Activated CD4-positive, alpha-beta T cell treated with anti-CD3 and anti-CD28 coated beads for 48 hours (primary cell): ENCODE measurements at places on chromosomes 5 and 9.

DNA sequence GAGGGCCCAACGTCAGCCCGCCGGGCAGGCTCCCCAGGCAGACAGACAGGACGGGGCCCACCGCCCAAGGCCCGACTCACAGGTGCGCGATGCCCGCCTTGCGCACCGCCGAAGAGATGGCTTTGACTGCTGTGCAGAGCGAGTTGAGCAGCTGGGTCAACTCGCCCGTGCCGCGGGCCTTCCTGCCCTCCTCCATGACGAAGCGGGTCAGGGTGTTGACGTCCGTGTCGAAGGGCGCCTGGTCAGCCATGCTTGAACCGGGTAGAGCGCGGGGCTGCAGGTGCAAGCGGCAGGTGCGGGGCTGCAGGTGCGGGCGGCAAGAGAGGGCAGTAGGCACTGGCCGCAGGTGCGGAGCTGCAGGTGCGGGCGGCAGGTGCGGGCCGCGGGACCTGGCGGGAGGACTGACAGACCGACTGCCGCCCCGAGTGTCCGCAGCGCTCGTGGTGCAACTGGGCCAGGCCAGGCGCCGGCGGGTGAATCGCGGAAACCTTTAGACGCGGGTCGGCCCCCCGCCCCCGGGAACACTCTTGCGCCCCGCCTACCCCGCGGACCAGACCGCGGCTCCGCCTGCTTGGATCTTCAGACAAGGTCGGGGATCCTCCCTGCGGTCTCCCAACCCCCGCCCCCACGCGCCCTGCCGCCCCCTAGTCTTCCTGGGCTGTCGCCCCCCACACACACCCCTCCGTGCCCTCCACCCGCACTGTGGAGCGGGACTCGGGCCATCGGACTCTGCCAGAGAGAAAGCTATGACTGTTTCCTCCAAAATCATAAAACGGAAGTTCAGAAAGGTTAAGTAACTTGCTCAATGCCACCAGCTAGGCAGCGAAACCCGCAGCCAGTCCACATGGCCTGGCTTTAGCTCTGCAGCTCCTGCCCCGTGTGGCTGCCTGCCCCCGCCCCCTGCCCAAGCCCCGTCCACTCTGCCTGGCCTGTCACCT is at the start of gene FBP1:
Gene FBP1 (minus strand): TSS at position 458 of the 938 bp plus-strand sequence. CDS start 208 bp downstream, at position 250.
- DNase-seq: peak; percentile 42

GRCh38 chr9:123338710-123339665 is 17.0 kb upstream of the CRB2 start:
- peak; percentile 86 for DNase-seq

DNA sequence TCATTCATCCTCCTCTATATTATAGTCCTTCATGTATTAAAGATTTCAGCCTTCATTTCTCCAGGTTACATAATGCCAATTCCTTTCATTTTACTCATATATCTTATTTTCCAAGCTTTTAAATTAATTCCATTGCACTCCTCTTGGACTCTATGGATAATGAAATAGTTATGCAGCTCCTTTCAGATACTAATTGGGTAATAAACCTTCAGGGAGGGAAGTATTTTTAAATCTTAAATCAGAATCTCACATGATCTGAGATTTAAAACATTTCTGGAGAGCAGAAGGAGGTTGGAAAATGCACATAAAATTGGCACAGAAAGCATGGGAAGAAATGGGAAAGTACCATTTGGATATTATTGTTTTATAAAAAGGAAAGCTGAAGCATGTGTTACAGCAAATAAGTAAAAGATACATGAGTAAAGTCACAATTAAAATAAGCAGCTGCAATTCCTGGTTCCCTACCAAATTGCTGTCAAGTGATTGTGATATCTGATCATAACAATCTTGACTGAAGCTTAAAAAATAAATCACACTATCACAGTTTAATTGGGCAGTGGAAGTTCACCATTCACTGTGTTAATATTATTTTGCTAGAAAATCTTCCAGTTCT is 257.9 kb upstream of the NREP start:
- no peak for DNase-seq

DNA sequence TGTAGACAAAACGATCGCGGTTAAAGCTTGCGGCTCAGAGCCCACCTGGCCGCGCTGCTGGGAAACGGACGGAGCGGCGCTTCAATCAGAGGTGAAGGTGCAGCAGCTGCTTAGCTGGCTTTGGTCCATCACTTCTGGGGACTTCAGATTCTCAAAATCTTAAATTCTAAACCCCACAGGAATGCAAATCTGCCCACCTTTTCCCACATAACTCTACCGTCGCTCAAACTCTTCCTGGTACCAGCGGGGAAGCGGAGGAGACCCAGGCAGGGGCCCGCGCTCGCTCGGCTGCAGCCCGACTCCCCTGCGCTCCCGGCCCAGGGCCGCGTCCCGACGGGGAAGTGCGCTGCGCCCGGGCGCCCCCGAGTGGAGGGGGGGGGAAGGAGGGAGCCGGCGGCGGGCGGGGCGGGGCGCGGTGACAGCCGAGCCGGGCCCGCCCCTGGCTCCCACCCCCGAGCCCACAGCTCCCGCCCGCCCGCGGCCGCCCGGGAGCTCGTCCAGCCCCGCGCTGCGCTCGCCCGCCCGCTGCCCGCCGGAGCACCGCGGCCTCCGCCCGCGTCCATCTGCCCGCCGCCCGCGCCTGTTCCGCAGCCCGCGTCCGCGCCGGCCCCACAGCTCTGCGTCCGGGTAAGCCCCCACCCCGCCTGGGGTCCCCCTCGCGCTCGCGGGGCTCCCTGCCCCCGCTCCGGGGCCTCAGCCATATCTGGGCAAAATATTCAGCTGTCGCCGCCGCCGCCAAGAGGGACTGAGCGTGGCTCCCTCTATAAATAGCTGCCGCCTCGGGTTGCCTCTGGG is at the start of gene TMOD1:
Gene TMOD1 (plus strand): TSS at position 490 of the 795 bp plus-strand sequence. CDS start 22,523 bp downstream, outside the sequence.
- peak; percentile 56 for DNase-seq

DNA sequence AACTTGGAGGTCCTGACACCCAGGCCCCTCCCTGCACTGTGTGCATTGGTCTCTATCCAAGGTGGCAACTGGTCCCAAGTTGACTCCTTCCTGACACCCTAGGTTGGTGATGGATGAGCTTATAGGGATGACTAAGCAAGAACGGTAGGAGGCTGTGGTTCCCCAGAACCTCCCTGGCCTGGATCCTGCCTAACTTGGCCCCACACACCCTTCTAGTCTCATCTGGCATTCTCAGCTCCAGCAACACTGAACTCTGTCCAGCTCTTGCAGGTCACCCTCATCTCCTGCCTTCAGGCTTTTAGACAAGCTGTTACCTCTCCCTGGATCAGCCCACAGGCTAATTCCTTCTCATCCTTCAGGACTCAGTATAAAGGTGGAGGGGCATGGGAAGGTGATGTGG is 16.5 kb downstream of the AQP3 start:
- no peak for DNase-seq

GRCh38 chr5:10499776-10500175 is 58.1 kb downstream of the ROPN1L start:
- DNase-seq: no peak

DNA sequence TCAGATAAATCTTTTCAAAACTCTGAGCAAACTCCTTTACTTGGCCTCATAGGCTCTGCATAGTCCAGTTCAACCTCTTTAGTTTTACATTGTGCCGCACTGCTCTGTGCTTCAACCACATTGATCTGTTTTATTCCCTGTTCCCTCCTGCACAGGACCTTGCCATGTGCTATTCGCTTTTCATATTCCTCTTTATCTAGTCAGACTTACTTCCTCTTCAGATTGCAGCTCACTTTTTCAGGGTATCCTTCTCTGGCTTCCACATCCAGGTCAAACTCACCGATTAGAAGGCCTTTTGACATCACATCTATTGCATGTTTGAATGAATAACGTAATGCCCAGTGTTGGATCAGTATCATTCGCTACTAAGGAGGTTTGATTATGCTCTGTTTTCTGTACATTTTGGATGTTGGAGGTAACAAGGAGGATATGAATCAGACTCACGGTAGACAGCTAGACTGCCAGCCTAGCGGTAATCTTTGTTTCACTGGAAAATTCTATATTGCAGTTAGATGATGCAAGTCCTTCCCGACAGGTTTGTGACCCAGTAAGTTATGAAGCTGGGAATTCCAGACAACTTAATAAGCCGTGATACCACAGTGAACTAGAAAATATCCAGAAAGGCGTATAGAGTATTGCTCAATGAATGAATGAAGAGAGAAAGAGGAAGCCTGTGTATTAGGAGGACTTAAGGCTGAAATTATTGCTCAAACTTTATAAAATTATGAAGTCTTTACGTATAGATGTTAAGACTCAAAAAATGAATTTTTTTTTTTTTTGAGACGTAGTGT is 65.7 kb downstream of the IQGAP2 start:
- DNase-seq: no peak

DNA sequence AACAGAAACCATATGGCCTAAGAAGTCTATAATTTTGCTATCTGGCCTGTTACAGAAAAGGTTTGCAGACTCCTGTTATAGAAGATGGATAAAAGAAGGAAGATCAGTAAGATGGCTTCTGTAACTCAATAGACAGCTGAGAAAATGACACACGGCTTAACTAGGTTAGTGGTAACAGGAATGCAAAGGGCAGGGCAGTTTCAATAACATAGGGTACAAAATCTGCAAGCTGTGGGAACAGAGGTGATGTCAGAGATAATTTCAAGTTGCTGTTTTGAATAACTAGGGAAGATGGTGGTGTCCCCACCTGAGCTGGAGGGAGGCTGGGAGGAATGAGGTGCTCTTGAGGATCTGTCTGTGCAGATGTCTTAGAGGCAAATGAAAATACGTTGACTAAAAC is 106.5 kb downstream of the GLIS3 start:
- DNase-seq: no peak

- no peak for DNase-seq
Observed at GRCh38 chr9:84796404-84796803, 126.9 kb downstream of the NTRK2 start.

DNA sequence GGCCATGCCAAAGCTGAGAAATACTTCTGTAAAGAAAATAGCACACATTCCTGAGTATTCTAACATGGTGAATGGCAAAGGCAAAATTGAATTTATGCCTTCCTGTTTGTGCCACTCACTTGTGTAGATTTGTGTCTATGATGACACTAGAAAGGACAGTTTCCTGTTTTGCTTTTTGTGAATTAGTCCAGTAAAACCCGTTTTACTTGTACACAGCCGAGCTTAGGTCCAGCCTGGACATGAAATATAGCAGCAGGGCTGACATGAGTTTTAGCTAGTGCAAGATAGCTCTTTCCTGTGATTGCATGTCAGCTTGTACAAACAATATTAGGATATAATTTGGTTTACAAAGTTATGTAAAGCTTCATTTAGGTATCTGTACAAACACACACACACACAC is 1891.7 kb upstream of the WWC1 start:
- no peak for DNase-seq

- no peak for DNase-seq
Observed at GRCh38 chr5:104363567-104363966, 801.0 kb upstream of the NUDT12 start.

DNA sequence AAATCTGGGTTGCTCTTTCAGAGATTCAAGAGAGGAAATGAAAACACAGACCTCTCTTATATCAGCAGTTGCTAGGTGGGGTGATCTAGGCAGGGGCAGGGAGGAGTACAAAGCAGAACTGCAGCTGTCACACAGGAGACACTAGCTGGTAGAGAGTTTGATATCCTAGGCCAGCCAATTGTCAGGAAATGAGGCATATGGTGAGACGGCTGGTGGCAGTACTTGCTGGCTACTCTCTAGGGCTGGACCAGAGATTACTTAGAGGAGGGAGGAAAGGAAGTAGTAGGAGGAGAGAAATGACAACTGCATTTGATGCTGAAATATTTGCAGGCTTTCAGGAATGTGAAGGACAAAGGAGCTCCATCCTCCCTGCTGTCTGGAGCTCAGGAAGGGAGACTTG is 113.8 kb downstream of the TRIM32 start:
- no peak for DNase-seq
